ENCODE measurements at places on chromosomes 13 and 19.

- DNase-seq, result no peak
Observed at GRCh38 chr13:94613051-94613450, 11.4 kb downstream of the GPR180 start.

DNA sequence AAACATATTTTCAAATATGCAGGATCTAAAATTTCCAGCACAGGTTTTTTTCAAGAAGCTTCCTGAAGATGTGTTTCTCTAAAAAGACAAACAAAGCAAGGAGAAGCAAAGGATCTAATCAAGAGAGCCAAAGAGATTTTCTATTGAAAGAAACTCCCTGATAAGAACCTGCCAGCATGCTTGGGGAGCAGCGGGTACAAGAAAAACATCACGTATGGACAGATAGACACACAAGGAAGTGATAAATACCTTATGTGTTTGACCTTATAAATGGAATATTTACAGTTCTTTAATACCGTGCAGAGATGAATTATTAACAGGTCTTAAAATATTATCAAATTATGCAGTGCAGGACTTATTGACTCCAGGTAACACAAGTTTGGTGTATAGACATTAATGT is 562.1 kb downstream of the DACH1 start:
- no peak for DNase-seq

GRCh38 chr19:12769689-12770088 is 5.7 kb downstream of the HOOK2 start:
- DNase-seq, result peak; percentile 84

DNA sequence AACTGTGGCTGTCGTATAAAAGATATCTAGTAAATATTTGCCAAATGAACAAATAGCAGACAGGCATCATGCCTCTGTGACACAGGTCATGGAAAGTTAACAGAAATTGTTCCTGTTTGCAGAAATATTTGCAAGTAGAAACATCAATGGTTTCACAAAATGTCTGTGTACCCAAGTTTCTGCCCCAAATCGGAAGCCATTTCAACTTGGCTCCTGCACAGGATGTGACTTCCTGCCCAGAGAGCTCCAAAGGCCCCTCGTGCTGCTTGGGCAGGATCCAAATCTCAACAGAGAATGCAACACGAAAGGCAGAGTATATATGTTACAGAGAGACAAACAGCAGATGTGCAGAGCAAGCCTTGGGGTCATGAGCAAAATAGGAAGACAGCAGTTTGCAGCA is 95.5 kb upstream of the SERP2 start:
- no peak for DNase-seq

DNA sequence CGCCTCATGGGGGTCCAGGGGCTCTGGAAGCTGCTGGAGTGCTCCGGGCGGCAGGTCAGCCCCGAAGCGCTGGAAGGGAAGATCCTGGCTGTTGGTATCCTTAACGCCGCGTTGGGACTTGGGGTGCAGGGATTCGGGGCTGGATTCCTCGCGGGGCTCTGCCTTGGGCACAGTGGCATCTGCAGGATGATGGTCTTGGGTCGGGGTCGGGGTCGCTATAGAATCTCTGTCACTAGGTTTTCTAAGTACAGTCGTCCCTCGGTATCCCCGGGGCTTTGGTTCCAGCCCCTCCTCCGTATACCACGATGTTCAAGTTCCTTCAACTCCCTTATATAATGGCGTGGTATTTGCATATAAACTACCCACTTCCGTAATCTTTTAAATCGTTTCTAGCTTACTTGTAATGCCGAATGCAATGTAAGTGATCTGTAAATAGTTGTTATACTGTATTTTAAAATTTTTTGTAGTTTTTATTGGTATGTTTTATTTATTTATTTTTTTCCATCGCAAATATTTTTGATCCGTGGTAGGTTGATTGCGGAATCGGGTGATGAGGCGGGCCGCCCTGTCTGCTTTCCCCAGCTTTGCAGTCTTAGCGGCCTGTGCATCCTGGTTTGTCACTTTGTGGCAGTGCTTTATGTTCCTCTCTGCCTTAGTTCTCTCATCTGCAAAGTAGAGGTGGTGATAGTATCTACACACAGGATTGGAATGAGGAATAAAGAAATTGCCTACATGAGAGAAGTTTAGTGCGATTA is 606 bp downstream of the ERCC5 start:
- DNase-seq, result no peak

- no peak for DNase-seq
Observed at GRCh38 chr19:39890755-39891551, 43.5 kb downstream of the FCGBP start.

DNA sequence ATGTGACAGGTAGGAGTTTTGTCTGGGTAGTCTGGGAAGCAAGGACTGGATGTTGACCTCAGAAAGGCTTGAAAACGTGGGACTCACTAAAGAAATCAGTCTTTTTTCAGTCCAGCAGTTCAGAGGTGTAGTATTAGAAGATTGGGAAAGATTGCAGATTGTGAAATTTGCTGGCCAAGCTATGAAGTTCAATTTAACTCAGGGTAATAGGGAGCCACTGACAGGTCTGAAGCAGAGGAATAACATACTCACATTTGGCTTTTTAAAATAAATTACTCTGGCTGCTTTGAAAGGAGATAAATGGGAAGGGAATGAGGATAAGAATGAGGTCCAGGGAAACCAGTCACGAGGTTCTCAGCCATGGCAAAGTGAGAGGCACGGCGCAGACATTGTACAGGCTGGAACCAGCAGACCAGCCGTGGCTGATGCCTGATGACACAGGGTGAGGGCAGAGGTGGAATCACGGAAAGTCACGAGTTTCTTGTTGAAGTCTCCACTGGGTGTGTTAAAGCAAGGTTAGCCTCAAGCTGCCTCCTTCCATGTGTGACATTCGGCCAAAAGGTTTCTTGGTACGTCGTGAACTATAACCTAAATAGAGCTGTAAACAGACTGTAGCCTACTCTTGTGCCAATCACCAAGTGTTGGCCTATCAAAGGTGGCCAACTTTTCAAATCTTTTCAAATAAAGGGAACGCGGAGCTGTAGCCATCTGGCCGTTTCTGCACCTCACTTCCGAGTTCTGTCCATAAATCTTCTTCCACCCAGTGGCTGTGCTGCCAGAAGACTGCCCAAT is 377.6 kb downstream of the IRS2 start:
- no peak for DNase-seq

GRCh38 chr19:10625762-10626138 is 397 bp downstream of the SLC44A2 start:
- no peak for DNase-seq

GRCh38 chr13:37138926-37139325 is 33.5 kb upstream of the CSNK1A1L start:
- no peak for DNase-seq

GRCh38 chr13:41823476-41823875 is 137.4 kb downstream of the VWA8 start:
- no peak for DNase-seq

DNA sequence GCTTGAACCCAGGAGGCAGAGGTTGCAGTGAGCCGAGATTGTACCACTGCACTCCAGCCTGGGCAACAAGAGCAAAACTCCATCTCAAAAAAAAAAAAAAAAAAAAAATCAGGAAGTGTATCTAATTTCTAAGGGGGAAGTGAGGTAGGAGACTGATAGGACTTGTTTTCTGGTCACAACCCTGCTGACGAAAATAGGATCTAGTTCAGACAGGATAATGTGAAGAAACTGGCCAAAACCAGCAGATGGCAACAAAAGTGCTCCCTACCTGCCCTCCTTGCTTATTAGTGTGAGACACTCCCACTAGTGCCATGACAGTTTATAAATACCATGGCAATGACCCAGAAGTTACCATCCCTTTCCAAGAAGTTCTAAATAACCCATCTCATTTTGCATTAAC is 36.0 kb upstream of the KPNA3 start:
- DNase-seq, result no peak

DNA sequence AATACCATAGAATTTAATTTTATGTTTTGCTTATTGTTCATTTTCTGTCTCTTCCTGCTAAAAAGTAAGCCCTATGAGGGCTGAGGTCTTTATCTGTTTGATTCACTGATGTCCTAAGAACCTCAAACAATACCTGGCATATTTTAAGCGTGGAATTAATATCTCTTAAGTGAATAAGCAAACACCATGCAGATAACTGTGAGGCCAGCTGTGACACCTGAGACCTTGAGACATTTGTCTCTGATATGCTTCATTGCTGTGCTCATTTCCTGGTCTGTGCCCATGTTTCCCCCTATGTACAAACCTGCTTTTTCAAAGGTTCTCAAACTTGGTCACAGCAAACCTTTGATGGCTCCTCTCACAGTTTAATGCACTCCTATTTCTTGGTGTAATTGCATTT is 254.6 kb downstream of the COG6 start:
- DNase-seq, result no peak

DNA sequence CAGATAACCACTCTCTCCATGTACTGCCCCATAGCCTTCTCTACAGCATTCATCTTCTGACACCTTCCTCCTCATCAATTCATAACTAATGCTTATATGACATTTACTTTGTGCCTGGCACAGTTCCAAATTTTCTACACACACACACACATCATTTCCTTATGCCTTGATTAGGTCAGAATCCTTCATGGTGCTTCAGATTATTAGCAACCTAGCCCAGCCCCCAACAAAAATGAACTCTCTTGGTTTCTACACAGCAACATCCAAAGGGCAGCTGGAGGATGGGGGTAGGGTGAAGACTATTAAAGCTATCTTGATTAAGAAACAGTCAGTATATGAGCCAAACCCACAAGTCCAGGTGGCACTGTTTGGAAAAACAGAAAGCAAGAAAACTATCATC is 3.7 kb downstream of the RUBCNL start:
- no peak for DNase-seq

GRCh38 chr19:8451885-8452284 is 7.1 kb downstream of the HNRNPM start:
- no peak for DNase-seq

GRCh38 chr13:31733647-31734046 is 5.7 kb upstream of the RXFP2 start:
- no peak for DNase-seq

DNA sequence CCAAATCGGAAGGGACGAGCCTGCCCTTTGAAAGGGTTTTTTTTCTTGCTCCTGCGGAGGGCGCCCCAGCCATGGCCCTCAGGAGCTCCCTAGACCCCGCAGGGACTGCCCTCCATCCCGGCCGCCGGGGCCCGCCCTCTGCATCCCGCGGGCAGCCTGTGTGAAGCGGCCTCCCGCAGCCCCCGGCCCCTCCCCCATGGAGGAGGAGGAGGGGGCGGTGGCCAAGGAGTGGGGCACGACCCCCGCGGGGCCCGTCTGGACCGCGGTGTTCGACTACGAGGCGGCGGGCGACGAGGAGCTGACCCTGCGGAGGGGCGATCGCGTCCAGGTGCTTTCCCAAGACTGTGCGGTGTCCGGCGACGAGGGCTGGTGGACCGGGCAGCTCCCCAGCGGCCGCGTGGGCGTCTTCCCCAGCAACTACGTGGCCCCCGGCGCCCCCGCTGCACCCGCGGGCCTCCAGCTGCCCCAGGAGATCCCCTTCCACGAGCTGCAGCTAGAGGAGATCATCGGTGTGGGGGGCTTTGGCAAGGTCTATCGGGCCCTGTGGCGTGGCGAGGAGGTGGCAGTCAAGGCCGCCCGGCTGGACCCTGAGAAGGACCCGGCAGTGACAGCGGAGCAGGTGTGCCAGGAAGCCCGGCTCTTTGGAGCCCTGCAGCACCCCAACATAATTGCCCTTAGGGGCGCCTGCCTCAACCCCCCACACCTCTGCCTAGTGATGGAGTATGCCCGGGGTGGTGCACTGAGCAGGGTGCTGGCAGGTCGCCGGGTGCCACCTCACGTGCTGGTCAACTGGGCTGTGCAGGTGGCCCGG is 815 bp downstream of the MAP3K10 start:
- DNase-seq, result peak; percentile 51

- DNase-seq, result no peak
Observed at GRCh38 chr13:99403458-99403971, 96.3 kb upstream of the GPR183 start.

- peak; percentile 90 for DNase-seq
Observed at GRCh38 chr13:113584205-113584869, at the start of gene TFDP1. TSS of gene TFDP1 (plus strand) at chr13:113584753. CDS start at chr13:113585838, 1,085 bp downstream.

- no peak for DNase-seq
Observed at GRCh38 chr13:37109051-37109678, 3.7 kb upstream of the CSNK1A1L start.

DNA sequence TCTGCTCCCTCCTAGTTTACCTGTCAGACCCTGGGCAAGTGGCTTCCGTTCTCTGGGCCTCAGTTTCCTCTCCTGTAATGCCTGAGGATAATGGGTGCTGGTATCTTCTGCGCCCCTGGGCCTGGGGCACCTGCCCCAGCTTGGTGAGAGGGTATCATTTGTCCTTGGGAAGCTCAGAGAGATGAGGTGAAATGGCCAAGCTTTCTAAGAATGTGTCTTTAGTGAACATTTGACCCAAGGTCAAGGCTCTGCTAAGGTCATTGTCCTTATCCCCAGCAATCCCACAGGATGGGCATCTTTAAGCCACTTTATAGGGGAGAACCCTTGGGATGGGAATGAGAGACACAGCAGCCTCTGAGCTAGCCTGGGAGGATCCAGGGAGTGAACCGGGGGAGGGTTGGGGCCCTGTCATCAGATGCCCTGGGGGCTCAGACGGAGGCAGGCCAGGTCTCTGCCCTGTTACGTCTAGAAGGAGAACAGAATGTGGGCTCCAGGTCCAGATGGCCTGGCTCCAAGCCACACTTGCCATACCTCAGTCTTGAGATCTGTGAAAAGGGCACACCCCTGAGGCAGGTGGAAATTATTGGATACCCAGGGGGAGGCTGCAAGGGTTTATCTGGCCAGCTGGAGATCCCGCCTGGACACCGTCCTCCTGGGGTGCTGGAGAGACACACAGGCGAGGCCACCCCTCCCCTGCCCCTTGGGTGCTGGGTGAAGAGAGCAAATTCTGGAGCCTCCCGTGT is 1.1 kb upstream of the NFIC start:
- no peak for DNase-seq

- DNase-seq, result no peak
Observed at GRCh38 chr13:42602906-42603305, 29.0 kb downstream of the TNFSF11 start.

DNA sequence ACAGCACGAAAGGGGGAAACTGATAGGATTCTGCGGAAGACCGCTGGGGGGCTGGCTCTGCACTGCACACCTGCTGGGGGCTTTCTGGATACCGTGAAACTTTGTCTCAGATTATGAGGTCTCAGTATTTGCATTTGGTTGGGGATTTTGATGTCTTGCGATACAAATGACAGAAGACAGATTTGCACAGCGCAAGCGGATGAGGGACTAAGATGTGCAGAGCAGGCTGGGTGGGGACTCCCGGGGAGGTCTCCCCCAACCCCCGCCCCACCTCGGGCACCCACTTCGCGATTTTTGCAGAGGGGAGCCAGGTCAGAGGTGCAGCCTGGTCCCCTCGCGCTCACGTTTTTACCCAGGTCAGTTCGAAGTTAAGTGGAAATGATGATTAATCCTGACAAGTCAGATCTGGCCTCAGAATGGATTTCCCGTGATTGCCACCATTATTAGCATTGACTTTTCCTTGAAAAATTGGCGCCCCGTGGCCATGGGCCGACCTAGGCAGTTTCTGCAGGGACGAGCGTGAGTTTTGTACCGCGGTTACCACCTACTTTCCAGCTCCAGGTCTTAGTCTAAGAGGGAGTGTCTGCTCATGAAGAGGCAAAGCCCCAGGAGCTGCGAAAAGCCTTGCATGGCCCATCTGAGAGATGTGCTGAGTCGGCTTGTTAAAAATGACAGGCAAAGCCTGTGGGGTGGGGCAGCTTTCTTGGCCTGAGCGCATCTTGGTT is 1.3 kb upstream of the GJB2 start:
- no peak for DNase-seq

GRCh38 chr13:102897371-102898138 is 51.7 kb downstream of the ERCC5 start:
- DNase-seq, result no peak

- DNase-seq, result no peak
Observed at GRCh38 chr13:53822136-53822535, 793.5 kb downstream of the OLFM4 start.

Measured in NCI-H1930 (cell line).